Foreskin keratinocyte (primary cell): ENCODE measurements at places on chromosomes 16 and 17. TPM values are rescaled to one million over a fixed set of nuclear protein-coding genes. Genes with fewer than 3 reads are reported as not detected.

GRCh38 chr16:72373201-72373600, 201.2 kb upstream of the PMFBP1 start:
- no peak for DNase-seq

Gene GPR139
- total RNA-seq, result not detected in 2 replicates

- DNase-seq, result no peak
Observed at GRCh38 chr17:6893382-6894205, 62.1 kb upstream of the TEKT1 start.

Gene KRT12
- total RNA-seq, result not detected in 2 replicates

Gene SNX20
- total RNA-seq, result not detected in 2 replicates

Gene KCNH4
- total RNA-seq, result not detected in 2 replicates

DNA sequence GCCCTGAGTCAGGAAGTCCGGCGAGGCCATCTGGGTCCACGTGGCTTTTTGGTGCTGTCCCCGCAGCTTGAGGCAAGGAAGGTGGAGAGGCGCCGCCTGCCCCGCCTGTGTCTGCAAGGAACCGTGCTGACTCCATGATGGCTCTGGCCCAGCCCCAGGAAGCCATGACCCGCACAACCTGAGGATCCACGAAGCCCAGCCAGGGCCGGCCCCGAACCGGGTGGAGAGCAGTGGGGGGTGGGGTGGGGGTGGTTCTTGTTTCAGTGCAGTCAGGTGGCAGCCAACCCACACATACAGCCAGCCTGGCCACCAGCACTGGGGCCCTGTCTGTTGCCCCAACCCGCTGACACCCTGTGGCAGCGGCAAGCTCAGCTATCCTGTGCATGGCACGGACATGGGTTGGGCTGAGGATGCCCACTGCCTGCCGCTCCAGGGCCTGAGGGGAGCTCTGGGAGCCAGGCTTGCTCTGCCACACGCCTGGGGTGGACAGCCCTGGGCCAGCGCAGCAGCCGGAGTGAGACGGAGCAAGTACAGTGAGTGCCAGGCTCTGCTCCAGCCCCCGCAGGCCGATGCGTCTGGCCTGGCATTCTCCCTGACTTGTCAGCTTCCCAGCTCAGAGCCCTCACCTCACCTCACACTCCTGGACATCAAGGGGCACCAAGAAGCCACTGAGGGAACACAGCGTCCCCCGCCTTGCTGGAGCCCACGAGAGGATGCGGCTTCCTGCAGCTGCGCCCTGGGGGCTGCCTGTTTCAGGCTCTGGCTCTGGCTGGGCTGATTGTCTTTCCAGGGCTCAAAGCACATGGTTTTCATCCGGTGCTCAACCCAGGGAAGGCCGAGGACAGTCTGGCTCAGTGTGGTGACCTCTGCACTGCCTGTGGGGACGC, 68.8 kb downstream of the LMF1 start:
- no peak for DNase-seq

DNA sequence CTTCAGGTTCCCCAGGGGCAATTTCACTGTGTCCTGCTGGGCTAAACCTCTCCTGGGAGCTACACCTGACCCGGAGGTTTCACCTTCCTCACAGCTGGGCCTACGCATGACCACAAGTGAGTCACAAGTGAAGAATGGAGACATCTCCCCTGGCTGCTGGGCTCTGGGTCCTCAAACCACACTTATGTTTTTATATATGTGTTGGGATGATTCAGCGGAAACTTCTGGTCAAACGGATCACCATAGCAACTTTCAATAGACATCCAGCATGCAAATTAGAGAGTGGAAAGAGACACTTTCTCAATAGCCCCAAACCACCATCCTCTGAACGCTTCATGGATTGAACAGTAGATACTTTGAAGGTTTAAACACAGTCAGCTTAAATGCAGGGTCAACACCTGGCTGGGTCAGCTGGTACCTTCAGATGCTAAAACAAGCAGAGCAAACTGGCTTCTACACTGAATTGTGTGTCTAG, 28.0 kb upstream of the MAF start:
- peak; percentile 85 for DNase-seq

Gene SLC13A2
- not detected in 2 replicates for total RNA-seq

DNA sequence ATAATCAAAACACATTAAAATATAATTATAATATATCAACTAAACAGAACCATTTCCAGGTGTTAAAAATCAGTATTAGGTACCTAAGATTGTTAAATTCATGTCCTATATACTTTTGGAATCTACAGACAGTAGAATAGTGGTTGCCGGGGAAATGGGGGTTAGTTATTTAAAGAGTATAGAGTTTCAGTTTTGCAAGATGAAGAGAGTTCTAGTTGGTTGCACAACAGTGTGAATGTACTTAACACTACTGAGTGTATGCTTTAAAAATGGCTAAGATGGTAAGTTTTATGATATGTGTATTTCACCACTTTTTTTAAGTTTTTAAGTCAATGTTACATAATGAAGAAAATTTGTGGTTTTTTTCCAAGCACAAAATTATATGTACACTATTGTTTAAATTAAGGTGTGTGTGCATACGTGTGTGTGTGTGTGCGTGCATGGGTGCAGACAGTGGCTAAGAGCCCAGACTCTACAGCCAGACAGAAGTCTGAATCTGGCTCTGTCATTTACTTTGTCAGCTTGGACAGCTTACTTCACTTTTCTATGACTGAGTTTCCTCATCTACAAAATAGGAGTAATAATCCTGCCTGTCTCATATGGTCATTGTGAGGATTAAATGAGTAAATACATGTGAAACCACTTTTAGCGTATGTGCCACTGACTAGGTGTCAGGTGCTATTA, 25.3 kb upstream of the PHAF1 start:
- no peak for DNase-seq

GRCh38 chr17:35236821-35237220, 6.1 kb upstream of the SLFN5 start:
- DNase-seq, result no peak

DNA sequence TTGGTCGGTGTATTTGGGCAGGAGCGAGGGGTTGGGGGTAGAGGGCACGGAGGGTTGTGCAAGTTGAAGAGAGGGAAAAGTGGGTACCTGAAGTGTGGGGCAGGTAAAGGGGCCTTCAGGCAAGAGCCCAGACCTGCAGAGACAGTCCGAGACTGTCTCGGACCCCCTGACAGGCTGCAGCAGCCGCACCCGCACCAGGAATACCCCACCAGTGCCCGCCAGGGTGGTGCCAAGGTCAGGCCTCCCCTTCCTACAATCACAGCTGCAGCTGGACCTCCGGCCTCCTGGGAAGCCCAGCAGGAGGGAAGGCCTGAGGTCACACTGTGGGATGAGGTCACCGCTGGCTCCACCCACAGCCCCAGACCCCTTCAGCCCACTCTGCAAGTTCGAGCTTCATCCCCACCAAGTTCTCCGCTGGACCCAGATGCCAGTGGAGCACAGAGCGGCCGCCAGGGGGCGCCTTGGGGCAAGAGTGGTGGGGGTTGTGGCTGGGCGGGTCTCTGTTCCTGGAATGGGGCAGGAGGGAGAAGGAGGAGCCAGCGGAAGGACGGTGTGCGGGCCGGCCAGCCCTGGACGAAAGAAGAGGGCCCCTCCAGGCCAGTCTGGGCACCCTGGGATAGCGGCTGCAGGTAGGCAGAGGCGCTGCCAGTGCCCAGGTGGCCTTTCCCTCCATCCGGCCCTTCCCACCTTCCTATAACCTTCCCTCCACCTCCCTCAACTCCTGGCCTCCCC, at the start of gene HSD3B7:
TSS of gene HSD3B7 (plus strand) at position 539 of the 732 bp plus-strand sequence. CDS start 452 bp downstream, outside the sequence.
- DNase-seq, result no peak

Gene CYGB
- total RNA-seq, result 10.2 and 17.8 TPM in 2 replicates

DNA sequence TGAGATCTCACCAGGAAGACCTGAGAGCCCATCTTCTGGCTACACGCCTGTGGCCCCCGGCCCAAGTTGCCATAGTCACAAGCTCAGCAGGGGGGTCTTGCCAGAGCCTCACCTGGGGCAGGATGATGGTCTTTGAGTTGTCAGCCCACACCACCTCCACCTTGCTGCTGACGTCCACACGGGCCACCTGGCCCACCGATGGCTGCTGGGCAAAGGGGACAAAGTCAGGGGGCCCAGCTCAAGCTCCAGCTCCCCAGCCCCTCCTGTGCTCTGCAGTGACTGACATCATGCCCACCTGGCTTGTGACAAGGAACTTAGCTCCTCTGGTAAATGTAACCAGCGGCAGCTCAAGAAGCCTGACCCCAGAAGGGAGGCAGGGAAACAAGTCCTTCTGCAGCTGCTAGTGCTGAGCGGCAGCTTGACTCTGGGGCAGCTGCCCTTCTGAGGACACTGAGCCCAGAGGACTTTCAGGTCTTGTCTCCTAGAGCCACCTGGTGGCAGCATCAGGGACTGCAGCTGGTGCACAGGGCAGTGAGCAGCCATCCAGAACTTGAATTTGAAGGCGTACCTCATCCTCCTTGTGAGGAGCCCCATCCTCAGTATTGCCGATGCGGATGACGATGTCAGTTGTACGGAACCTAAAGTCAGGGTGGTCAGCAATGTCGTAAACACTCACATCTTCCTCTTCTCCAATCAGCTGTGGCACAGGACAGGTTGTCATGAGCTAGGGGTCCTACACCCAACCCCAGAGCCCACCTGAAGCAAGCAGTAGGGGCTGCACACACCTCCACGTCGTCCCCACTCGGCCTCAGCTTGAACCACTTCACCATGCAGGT, 13.5 kb downstream of the SPHK1 start:
- DNase-seq, result no peak

GRCh38 chr17:3754458-3755334, 31.0 kb downstream of the HASPIN start:
- DNase-seq, result peak; percentile 95

- DNase-seq, result no peak
Observed at GRCh38 chr17:44629314-44629713, 27.0 kb upstream of the MEIOC start.

DNA sequence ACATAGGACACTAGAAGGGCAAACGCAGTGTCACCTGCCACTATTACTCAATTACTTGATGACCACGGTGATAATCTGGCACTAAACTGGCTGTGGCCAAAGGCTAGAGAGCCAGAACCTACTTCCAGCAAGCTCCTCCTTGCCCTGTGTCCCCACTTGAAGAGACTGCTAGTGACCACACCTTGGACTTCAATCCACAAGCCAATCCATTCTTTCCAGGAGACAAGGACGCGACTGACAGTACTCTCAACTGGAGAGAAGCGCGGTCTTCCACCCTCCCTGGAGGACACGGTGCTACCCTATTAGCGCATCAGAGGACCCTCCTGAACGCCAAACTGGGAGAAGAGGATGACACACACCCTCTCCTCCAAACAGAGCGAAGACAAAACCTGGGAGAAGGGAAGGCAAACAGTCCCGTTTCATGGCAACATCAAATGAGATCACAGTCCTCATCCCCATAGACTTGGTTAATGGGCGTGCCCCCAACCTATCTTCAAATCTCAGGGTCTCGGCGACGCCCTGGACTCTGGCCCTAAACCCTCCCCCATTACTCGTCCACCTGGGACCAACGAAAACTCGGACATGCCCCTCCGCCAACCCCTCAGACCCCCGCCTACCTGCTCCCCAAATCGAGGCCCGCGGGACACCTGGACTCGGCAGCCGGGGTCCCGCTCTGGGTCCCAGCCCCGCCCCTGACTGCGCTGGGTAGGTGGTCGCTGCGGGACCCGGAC, 508 bp downstream of the FLCN start:
- peak; percentile 33 for DNase-seq

Gene SGSH
- total RNA-seq, result 10.3 and 11.8 TPM in 2 replicates

- peak; percentile 58 for DNase-seq
Observed at GRCh38 chr17:5069724-5070123, 8.5 kb upstream of the ZFP3 start.

Gene CD7
- total RNA-seq, result not detected in 2 replicates

- DNase-seq, result no peak
Observed at GRCh38 chr17:1737531-1738291, 5.0 kb upstream of the SERPINF2 start.

DNA sequence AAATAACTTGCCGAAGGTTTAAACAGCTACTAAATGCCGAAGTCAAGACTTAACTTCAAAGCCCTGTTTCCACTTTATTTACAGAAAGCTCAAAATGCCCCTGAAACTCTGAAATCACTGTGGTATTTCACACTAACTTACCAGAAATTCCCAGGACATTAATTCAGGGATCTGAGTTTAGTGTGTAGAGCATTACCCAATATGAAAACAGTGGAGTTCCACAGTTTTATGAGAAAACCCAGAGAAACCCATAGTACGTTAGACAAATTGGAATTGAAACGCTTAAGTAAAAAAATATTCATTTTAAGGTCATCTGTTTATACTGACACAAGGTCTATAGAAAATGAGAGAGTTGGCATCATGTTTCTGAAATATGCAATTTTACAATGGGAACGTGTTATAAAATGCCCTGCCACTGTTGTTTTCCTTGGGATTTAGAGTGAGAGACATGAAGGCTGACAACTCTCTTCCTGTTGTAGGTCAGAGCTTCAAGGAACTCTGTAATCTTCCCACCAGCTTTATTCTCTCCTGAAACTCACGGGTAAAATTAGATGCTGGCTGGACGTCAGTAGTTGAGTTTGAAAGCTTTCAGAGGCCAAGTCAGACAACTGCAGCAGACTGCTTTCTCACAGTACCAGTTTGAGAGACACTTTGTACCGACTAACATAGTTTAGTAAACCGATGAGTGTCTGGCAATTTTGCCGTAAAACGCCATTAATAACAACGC, 139.4 kb upstream of the TBX2 start:
- no peak for DNase-seq
